Upper lobe of left lung (tissue), 6 donors: ENCODE measurements at places on chromosomes 5 and 9.

DNA sequence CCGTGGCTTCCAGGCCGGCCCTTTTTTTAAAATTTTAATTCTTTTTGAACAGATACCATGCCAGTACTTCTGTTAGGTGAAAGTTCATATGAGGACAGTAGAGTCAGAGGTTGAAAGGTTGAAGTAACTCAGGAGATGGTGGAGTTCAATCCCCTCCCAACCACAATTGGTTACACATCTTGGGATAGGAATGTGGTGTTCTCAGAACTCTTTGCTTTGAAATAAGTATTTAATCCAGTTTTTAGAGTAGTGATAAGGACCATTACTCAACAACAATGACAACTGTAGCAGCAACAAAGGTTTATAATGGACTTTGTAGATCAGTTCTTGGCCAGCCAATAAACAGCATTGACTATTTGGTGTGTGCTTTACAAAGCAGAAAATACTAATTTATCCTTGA is 116.0 kb downstream of the ARHGAP26 start:
- DNase-seq, result no peak

DNA sequence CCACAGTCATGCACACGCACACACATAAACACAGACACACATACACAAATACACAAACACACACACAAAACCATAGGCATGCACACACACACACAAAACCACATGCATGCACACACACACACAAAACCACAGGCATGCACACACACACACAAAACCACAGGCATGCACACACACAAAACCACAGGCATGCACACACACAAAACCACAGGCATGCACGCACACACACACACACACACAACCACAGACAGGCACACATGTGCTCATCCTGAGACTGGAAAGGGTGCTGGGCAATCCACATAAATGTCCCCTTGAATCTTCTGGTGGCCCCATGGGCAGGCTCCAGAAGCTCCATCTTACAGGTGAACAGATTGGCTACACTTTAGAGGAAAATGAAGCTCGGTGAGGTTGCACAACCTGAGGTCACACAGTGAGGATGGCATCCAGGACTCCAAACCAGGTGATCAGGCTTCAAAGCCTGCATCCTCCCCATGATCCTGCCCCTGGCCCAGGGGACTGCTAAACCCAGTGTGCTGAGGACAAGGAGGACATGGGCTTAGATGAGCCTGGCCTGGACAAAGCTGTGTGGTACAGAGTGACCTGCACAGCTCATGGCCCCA is 144.8 kb downstream of the GADD45G start:
- DNase-seq, result no peak

DNA sequence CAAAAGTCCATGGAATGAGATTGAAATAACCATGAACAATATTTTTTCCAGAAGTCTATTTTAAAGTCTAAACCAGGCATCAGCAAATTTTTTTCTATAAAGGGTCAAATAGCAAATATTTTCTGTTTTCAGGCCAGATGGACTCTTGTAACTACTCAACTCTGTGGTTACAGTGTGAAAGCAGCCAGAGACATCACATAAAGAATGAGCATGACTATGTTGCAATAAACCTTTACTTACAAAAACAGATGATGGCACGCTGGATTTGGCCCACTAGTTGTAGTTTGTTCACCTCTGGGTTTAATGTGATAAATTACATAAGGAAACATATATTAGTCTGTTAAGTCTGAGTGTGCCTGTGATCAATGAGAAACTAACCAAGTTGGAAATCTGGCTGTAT is 319.2 kb downstream of the TRPM3 start:
- no peak for DNase-seq

- DNase-seq, result no peak
These were observed 5.5 kb downstream of the CDK5RAP2 start for GRCh38 chr9:120574473-120574872.

DNA sequence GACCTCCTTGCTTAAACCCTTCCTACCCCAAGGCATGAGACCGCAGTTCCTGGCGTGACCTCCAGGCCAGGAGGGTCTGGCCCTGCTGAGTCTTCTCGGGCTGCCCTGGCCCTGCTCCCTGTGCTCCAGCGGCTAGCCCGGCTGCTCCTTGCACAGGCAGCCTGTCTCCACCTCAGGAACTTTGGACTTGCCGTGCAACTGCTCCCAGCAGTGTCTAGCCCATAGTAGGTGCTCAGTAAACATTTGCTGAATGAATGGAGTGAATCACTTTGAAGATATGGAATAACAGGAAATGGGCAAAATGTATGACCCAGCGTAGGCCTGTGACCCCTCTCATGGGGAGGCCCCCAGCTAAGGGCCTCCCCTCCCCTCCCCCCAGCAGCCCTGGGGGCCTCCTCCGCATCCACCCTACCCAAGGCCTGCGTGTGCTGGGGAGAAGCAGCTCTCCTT is 127.1 kb downstream of the ZNF354C start:
- no peak for DNase-seq

DNA sequence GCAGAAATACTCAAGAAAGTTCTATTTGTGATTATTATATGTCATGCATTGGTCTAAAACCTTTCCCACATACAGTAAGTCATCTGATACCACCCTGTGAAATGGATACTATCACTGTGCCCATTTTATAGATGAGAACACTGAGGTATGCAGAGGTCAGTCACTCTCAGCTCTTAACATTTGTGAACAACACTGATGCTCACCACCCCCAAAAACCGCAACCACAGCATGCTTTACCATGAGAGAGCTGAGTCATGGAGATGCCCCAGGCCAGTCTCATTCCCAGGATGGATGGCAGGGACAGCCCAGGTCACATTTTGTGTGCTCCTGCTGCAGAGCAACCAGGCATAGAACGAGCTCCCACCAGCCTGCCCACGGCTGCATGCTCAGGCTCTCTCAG is 53.5 kb upstream of the IRX1 start:
- no peak for DNase-seq

DNA sequence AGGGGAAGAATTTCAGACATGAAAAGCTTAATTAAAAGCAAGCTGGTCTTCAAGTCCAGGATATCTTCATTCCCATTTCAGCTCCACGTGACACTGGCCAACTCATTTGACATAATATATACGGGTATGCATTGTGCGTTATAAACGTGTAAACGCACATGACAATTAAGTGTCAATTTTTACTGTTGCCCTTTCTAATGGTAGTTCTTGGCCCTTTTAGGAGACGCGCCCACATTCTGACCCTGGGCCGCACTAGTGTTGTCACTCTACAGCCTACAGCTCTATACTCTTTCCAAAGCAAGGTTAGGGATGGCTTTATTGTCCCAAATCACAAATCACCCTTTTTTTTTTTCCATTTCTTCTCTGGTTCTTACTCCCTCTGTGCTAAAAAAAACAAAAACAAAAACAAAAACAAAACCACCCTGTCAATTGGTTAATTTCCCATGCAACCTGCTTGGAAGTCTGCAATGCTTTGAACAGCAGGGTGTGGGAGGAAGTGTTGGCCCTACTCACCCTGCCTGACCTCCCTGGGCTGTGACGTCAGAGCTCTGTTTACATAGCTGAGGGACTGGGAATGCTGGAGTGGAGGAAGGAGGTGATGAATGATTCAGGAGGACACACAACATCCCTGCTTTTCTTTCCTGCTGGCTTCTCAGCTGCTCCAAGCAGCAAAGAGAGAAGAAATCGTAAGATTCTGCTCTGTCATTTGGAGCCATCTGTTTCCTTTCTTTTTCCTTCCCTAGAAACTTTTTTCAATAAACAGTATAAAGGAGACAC is 19.3 kb downstream of the RFK start:
- DNase-seq, result no peak

DNA sequence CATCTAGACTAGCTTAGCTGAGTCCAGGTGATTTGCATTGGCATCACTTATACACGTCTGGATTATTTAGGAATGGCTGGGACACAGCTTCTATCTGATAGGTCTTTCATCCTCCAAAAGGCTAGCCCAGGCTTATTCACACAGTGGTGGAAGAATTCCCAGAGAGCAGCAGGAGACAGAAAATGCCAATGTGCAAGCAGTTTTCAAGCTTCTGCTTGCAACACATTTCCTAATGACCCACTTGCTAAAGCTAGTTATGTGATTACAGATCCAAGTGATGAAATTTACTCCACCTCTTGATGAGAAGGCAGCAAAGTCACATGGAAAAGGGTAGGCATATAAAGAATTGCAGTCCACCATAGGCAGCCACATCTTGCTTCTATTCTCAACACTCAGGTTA is 44.2 kb upstream of the MAST4 start:
- no peak for DNase-seq

GRCh38 chr9:94479757-94480156 is 75.1 kb upstream of the PCAT7 start:
- DNase-seq, result no peak

- no peak for DNase-seq
These were observed 25.5 kb downstream of the NUP188 start for GRCh38 chr9:128972956-128973355.

DNA sequence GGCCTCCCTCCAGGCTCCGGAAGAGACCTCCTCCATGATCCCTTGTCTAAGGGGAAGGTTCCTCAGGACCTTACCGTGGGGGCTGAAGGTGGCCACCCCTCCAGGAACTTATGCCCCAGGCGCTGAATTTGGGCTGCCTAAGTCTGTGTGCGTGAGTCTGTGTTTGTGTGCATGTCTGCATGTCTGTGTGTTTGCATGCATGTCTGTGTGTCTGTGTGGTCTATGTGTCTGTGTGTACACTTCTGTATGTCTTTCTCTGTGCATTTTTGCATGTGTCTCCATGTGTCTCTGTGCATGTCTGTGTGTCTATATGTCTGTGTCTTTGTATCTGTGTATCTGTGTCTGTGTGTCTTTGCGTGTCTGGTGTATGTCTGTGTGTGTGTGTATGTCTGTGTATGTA is 20.5 kb downstream of the ABO start:
- DNase-seq, result no peak

- DNase-seq, result no peak
These were observed 325.5 kb downstream of the ZNF608 start for GRCh38 chr5:124420952-124421351.

- no peak for DNase-seq
These were observed 127.2 kb downstream of the KDM4C start for GRCh38 chr9:6884990-6885389.

- DNase-seq, result no peak
These were observed 70.3 kb upstream of the SH3PXD2B start for GRCh38 chr5:172524573-172525021.

DNA sequence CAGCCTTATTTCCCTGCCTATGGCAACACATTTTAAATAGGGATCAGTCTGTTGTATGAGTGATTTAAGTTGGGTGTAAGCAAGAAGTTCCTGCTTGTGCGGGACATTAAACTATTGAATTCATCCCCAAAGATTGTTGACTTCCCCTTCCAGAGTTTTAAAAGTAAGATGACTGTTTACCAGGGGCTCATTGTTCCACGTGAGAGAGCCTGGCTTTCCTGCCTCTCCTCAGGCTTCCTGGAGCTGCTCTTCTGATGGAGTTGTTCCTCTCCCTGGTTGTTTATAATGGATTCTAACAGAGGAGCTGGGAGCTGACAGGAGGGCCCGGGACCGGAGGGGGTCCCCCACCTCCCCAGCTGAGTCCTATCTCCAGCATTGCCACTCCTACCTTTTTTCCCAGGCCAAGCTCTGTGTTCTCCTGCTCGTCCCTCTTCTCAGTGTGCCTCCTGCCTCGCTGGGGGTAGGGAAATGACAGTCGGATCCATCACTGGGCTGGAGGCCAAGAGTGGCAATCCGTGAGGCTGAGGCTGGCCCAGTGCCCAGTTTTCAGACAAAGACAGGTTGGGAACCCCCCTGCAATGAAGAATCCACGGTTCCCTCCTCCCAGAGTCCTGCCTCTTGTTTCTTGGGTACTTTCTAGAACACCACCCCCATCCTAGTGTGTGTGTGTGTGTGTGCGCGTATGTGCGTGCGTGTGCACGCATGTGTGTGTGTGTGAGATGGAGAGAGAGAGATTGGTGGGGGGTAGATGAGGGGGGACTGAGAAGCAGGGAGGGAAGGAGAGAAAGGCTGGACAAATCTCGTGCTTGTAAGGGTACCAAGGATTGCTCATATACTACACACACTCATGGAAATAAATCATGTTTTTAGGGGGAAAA is 123.7 kb upstream of the NFIB start:
- no peak for DNase-seq

GRCh38 chr9:130286781-130287428 is 21.3 kb downstream of the HMCN2 start:
- no peak for DNase-seq

- DNase-seq, result no peak
These were observed 33.8 kb upstream of the DTWD2 start for GRCh38 chr5:119022017-119022745.

- DNase-seq, result no peak
These were observed 16.1 kb downstream of the SLC45A2 start for GRCh38 chr5:33968211-33969005.

DNA sequence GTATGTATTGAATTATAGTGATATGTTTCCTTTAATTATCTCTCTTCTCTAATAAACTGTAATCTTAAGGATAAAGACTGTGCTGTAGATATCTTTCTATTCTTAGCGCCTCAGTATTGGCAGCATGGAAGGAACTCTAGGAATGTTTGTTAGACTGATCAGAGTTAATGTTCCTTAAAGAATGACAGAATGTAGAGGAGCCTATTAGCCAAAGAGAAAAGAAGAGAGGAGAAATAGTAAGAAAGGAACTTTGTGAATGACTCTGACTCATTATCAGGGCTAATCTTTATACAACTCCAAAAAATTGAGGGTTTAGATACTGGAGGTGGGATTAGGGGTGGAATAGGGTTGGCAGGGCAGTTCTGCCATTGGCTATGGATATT is 59.0 kb upstream of the NUDT12 start:
- no peak for DNase-seq

GRCh38 chr9:15155826-15156225 is 151.2 kb downstream of the TTC39B start:
- no peak for DNase-seq

GRCh38 chr5:143066556-143067281 is 296.5 kb downstream of the ARHGAP26 start:
- DNase-seq, result no peak

GRCh38 chr9:114611516-114612271 is 603 bp downstream of the TMEM268 start:
- peak; percentile 94 for DNase-seq

- no peak for DNase-seq
These were observed 18.3 kb downstream of the PTGES2 start for GRCh38 chr9:128109050-128109709.

DNA sequence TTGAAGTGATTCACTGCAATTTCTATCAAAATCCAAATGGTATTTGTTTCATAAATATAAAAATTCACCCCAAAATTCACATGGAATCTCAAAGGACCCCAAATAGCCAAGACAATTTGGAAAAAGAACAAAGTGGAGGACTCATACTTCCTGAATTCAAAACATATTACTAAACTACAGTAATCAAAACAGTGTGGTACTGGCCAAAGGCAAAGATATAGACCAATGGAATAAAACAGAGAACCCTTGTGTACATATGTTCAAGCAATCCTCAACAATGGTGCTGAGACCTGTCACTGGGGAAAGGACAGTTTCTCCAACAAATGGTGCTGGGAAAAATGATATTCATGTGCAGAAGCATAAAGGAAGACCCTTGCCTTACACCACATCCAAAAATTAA is 14.0 kb downstream of the OBP2B start:
- DNase-seq, result no peak

- DNase-seq, result no peak
These were observed 19.7 kb upstream of the MLLT3 start for GRCh38 chr9:20642045-20642444.

- no peak for DNase-seq
These were observed 12.7 kb downstream of the NIPBL start for GRCh38 chr5:36889264-36889663.

- no peak for DNase-seq
These were observed 8.0 kb downstream of the KIAA1191 start for GRCh38 chr5:176353533-176353932.
